Astrocyte (in vitro differentiated cells and primary cell): ENCODE measurements at places on chromosomes 2 and 18. TPM values are rescaled to one million over a fixed set of nuclear protein-coding genes. Genes with fewer than 3 reads are reported as not detected.

- no peak for DNase-seq
Observed at GRCh38 chr2:143730953-143731260, 601.7 kb downstream of the ARHGAP15 start.

DNA sequence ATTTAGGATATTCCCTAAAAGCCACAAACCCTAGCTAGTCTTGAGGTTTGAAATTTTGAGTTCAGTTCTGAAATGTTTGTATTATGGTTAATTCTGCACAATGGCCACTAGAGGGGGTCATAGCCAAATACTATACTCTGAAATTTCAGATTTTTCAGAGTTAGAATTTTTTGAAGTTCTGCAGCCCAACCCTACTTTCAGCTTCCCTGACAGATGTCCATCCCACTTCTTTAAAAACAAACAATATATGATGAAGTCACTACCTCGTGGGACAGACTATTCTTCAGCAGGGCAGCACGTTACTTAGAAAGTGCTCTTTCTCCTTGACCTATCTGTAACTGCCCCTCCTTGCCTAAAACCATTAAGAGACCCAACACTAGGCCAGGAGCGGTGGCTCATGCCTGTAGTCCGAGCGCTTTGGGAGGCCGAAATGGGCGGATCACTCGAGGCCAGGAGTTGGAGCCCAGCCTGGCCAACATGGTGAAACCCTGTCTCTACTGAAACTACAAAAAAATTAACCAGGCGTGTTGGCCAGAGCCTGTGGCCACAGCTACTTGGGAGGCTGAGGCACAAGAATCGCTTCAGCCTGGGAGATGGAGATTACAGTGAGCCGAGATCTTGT, 48.2 kb upstream of the PAPOLG start:
- DNase-seq, result peak; percentile 7

DNA sequence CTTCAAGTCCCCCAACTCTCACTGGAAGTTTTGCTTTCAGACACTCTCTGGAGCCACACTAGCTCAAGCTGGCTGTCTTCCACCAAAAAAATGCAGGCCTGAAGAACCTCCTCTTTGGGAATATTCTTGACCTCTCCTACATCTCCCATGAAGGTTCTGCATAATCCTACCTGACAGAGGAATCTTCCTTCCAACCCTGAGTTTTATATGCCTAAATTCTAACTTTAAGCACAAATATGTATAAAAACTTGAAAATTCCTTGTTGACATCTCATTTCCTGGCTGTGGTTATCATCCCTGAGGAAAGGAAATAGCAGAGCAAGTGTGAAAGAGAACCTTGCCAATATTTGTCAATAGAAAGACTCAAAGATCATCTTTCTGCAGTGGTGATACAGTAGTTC, 249.0 kb downstream of the LPIN1 start:
- peak; percentile 64 for DNase-seq

GRCh38 chr18:44090453-44090852, 590.2 kb upstream of the SETBP1 start:
- DNase-seq, result no peak

DNA sequence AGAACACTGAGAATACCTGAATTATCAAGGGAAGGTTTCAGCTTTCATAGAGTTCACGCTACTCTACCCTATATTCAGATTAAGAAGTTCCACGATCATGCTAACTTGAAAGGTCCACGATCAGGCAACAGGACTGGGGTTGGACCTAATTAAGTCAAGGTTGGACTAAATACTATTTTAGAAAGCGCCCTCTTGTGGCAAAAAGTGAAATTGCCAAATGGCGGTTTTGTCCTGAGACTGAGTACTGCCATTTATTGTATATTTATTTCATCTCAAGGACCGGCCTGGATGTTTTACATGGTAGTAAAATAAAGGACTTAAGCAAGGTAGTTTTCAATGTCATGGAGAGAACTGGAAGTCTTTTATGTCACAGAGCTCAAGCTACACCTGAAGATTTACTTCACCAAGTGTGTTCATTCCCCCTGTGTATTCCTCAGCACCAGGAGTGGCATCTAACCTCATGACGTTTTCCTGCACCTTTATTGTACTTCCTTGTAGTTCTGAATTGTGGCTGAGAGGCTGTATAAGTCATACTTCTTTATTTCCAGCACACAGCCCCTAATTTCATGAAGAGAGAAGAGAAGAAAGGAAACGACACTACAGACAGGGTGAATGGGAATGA, 56.8 kb downstream of the SRD5A2 start:
- peak; percentile 15 for DNase-seq

Gene SP140
- total RNA-seq, result 14.1 and 18.5 TPM in 2 replicates
